Articular chondrocyte of knee joint (primary cell): ENCODE measurements at places on chromosomes 13 and 19. TPM values are rescaled to one million over a fixed set of nuclear protein-coding genes. Genes with fewer than 3 reads are reported as not detected.

The RNF225 gene
- 0.13 TPM in 1 of 2 replicates, not detected in the other for total RNA-seq

The GPR108 gene
- 45.1 and 45.2 TPM in 2 replicates for total RNA-seq

The ACTN4 gene
- total RNA-seq, result 353 and 412 TPM in 2 replicates

The PPM1N gene
- 0.43 and 0.52 TPM in 2 replicates for total RNA-seq

The CRLF1 gene
- 49.8 and 60.5 TPM in 2 replicates for total RNA-seq

The STOML3 gene
- not detected in 2 replicates for total RNA-seq

The B3GNT3 gene
- not detected in 2 replicates for total RNA-seq

The CIC gene
- total RNA-seq, result 24.4 and 24.6 TPM in 2 replicates

The RGL3 gene
- total RNA-seq, result 4.3 and 6.5 TPM in 2 replicates

The ZNF8 gene
- 6.0 and 6.5 TPM in 2 replicates for total RNA-seq

The FOXO1 gene
- 18.8 and 21.6 TPM in 2 replicates for total RNA-seq

The TRPC4 gene
- total RNA-seq, result under 0.01 TPM in 1 of 2 replicates, not detected in the other

The FUT1 gene
- total RNA-seq, result 0.22 TPM in 1 of 2 replicates, not detected in the other

The VSIG10L gene
- total RNA-seq, result 0.52 and 0.97 TPM in 2 replicates

The ZNF253 gene
- 5.5 and 8.4 TPM in 2 replicates for total RNA-seq

The NTF4 gene
- total RNA-seq, result not detected in 2 replicates

The FAM83E gene
- 0.65 TPM in 1 of 2 replicates, not detected in the other for total RNA-seq

The TEKTIP1 gene
- total RNA-seq, result not detected in 2 replicates

The LAIR1 gene
- not detected in 2 replicates for total RNA-seq

The ZNF324B gene
- total RNA-seq, result 7.2 and 8.4 TPM in 2 replicates

The DZIP1 gene
- 43.5 and 44.0 TPM in 2 replicates for total RNA-seq

The NTN5 gene
- total RNA-seq, result 0.22 TPM in 1 of 2 replicates, not detected in the other

The GGN gene
- 0.39 and 0.54 TPM in 2 replicates for total RNA-seq

The ZNF665 gene
- 3.0 and 6.5 TPM in 2 replicates for total RNA-seq

The CEACAM7 gene
- not detected in 2 replicates for total RNA-seq

The C1QTNF9 gene
- total RNA-seq, result under 0.01 TPM in 1 of 2 replicates, not detected in the other

The ZNF793 gene
- total RNA-seq, result 4.7 and 6.3 TPM in 2 replicates

The KLHL1 gene
- not detected in 2 replicates for total RNA-seq

The SLC15A1 gene
- total RNA-seq, result under 0.01 TPM in 1 of 2 replicates, not detected in the other

The YIPF2 gene
- total RNA-seq, result 93.6 and 98.7 TPM in 2 replicates

The COMMD6 gene
- total RNA-seq, result 41.9 and 49.8 TPM in 2 replicates

The SIGLEC8 gene
- not detected in 2 replicates for total RNA-seq

The EMC10 gene
- total RNA-seq, result 34.8 and 38.3 TPM in 2 replicates

The GPR12 gene
- not detected in 2 replicates for total RNA-seq

The LGALS7B gene
- not detected in 2 replicates for total RNA-seq

The ZNF837 gene
- 2.2 and 2.7 TPM in 2 replicates for total RNA-seq

The ZNF320 gene
- total RNA-seq, result 11.8 and 18.4 TPM in 2 replicates

The IGLON5 gene
- under 0.01 TPM in 1 of 2 replicates, not detected in the other for total RNA-seq

The RAB8A gene
- 79.1 and 92.8 TPM in 2 replicates for total RNA-seq

The ZNF524 gene
- 6.6 and 7.1 TPM in 2 replicates for total RNA-seq

The NDUFB7 gene
- total RNA-seq, result 147 and 171 TPM in 2 replicates

The BEST2 gene
- total RNA-seq, result not detected in 2 replicates

The HSH2D gene
- total RNA-seq, result not detected in 2 replicates

The ZNF816 gene
- 7.7 and 12.8 TPM in 2 replicates for total RNA-seq

The UNC13A gene
- total RNA-seq, result under 0.01 TPM in 2 replicates

The CFAP97D2 gene
- total RNA-seq, result not detected in 2 replicates

The SLAIN1 gene
- 0.13 and 0.65 TPM in 2 replicates for total RNA-seq

The MCEMP1 gene
- total RNA-seq, result not detected in 2 replicates

The TUBA3C gene
- total RNA-seq, result not detected in 2 replicates

The ERFL gene
- total RNA-seq, result 0.11 TPM in 1 of 2 replicates, not detected in the other

The LMTK3 gene
- under 0.01 and 0.11 TPM in 2 replicates for total RNA-seq

The FFAR2 gene
- not detected in 2 replicates for total RNA-seq

The ANKRD27 gene
- 27.4 and 29.6 TPM in 2 replicates for total RNA-seq

The LSR gene
- total RNA-seq, result 0.11 and 0.13 TPM in 2 replicates

The ERICH4 gene
- total RNA-seq, result not detected in 2 replicates

The KLK15 gene
- not detected in 2 replicates for total RNA-seq

The KLF5 gene
- 6.3 and 6.4 TPM in 2 replicates for total RNA-seq
